ENCODE measurements at places on chromosomes 16 and 17.

DNA sequence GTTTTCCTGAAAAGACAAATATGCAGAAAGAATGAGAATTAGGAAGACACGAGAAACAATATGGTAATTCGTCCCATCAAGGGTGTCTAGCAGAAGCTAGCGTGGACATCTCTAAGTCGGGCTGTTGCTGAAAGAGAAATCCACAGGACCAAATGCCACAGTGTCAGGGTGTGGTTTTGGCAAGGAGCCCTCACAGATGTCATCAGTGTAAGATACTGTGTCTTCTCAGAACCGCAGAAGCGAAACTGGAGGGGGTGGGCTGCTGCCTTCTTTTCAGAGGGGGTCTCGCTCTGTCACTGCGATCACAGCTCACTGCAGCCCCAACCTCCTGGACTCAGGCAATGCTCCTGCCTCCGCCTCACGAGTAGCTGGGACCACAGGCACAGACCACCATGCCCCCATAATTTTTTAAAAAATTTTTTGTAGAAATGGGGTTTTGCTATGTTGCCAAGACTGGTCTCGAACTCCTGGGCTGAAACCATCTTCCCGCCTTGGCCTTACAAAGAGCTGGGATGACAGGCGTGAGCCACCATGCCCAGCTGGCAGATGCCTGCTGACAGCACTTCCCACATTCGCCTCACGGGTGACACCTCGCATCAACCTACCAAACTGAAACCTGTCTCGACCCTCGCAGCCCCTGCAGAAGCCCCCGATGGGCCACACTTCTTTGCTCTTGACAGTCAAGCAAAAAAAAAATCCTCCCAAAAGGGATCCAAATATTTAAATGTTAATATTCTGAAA is 26.2 kb downstream of the TRAP1 start:
- DNase-seq = no peak

DNA sequence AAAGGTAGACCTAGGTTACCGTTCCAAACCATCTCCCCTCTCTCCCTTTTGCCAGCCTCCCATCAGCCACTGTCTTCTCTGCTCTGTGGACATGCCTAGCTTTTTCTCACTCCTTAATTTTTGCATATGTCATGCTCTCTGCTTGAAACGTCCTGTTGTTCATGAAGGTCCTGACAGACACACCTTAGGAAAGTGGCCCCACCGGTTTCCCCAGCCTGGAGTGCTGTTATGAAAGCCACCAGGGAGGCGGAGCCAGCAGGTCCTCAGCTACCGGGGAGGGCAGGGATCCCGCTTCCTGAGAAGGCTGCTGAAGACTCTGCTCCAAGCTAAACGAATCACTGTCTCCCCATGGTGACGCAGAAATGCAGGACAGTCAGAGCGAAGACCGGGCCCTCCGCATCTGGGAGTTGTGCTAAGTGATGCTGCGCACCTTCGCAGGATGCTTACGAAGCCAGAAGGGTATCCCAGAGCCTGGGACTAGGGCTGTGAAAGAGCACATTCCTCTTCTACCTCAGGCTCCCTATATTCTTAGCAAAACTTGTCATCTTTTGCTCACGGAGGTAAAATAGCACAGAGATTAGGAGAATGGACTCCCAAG is 2.3 kb upstream of the SLC16A11 start:
- peak; percentile 72 for DNase-seq

GRCh38 chr16:74679983-74680382 is 13.3 kb upstream of the RFWD3 start:
- DNase-seq = no peak

DNA sequence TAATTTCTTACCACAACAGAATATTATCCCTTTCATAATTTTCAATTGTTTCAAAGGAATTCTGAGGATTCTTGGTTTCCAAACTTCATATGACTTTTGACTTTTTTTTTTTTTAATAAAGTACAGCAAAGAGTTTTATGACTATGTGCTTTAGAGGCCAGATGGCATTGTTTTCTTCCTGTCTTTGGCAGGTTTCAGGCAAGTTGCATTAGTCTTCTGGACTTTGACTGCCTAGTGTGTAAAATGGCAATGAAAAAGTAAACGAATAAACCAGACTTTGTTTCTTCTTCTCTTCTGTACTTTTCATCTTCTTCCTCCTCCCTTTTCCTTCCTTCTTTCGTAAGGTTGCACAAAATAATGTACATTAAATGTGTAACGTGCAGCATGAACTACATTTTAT is 172.6 kb upstream of the RBFOX1 start:
- no peak for DNase-seq

DNA sequence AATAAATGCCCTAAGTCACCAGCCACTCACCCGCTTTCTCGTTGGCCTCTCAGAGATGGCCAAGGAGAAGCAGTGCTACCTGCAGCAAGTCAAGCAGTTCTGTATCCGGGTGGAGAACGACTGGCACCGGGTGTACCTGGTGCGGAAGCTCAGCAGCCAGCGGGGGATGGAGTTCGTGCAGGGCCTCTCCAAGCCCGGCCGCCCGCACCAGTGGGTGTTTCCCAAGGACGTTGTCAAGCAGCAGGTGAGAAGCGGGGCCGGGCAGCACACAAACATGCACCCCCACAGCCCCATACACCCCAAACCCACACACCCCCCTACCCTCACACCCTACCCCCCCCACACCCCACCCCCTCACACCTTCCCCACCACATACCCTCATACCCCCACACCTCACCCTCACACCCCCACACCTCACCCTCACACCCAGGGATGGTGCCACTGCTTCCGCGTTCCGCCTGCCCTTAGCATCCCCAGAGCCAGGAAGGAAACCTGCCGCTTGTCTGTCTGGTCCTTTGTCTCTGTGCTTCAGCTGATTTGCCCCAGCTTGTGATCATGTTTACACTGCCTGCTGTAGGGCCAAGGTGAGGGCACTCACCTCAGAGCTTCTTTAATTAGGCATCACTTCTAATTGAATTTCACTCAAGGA is 41.9 kb upstream of the ENDOV start:
- DNase-seq = no peak

DNA sequence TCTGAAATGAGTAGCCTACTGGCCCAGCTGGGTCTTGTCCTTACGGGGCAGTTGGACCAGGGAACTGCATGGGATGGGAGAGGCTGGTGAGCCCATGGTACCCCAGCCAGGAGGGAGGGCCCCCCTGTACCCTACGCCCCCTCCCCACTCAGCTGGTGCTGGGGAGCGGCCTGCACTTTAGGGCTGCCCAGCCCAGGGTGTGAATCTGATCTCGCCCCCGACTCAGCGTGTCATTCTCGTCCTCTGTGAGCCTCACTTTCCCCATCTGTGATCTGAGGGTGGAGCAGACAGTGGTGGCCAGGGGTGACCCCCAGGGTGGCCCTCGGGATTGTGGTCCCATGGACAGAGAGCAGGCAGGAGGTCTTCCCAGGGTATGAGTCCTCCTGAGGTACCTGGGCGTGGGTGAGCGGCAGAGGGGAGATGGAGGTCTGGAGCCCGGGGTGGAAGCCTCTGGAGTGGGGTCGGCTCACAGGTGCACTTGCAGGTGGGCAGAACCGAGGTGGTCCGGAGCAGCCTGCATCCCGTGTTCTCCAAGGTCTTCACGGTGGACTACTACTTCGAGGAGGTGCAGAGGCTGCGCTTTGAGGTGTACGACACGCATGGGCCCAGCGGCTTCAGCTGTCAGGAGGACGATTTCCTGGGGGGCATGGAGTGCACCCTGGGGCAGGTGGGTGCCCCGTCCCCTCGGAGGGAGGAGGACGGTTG is 1.6 kb downstream of the CPNE7 start:
- no peak for DNase-seq

DNA sequence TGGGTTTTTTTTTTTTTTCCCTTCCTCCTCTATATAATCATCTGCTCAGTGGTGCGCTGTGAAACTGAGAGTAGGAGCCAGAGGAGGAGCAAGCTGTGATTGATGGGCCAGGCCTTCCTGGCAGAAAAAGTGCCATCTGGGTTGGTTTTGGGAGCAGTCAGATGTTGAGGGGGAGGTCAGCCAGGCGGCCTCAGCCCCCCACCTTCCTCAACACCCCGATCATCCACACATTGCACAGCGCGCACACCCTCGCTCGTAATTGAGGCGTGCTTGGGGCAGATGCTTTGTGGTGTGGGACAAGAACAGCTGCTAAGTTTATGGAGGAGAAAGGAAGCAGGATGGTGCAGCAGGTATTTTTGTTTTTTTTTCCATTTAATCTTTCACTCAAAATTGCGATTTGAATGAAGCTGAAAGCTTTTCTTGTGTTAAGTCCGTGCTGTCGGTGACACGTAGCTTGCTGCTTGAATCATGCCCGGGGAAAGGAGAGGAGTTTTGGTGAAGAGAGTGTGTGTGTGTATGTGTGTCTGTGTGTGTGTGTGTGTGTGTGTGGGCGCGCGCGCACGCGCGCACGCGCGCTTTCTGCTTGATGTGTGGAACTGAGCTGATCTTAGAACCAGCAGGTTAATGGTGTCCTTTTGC is 177.4 kb downstream of the RBFOX1 start:
- no peak for DNase-seq

DNA sequence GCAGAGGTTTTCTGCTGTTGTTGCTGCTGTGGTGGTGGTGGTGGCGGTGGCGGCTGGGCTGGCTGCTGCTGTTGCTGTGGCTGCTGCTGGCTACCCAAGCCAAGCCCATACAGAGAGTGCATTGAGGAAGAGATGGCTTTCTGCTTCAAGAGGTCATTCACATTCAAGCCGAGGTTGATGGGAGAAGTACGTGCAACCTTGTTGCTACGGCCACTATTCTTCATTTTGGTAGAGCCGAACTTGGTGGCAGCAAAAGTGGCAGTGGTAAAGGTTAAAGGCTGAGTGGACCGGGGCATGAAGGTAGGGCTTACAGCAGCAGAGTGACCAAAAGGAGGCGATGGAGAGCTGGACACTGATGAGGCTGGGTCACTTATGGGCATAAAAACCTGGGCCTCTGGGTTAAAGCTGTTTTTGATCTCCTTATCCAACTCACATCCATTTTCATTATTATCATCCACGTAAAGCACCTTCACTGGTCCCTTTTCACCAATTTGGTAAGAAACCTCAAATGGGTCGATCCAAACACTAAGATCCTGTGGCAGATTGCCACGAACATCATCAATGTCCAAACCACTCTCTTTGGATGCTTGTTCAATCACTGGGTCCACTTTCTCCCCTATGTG is 2.8 kb downstream of the TOB1 start:
- DNase-seq = peak; percentile 16

- DNase-seq = peak; percentile 2
These were observed at the start of gene TMEM95 for GRCh38 chr17:7355053-7355452. Gene TMEM95 (plus strand): TSS chr17:7355156. CDS start chr17:7355205, 49 bp downstream.

DNA sequence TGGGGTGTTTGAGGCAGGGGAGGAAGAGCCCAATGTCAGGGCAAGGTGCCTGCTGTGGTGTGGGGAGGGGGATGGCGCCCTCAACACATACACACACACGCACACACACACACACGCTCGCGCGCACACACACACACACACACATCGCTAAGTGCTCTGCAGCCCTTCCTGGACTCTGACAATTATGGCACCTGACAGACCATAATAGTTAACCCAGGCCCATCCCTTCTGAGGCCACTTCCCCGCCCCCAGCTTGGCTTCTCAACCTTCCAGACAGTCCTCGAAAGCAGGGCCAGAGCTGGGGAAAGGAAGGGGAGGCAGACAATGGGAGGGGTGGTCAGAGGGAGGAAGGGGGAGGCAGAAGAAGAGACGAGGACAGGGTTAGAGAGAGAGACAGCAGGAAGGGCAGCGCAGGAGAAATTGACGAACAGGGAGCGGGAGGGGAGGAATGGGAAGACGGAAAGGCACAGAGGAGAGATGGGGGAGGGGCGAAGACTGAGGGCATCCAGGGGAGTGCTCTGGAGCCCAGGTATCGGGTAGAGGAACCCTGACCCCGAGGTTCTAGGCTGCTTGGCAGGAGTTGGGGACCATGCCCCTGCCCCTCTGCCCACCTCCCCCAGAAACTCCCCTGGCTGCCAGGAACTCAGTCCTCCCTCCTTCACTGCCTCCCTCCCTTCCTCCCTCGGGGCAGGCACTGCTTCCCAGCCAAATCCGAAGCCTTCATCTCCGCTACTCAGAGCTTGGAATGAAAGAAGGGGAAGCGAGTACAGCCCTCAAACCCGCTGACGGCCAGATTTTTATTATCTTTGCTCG is 4.0 kb downstream of the SRCIN1 start:
- DNase-seq = no peak

GRCh38 chr17:61087024-61087423 is 312.6 kb upstream of the TBX2 start:
- no peak for DNase-seq

DNA sequence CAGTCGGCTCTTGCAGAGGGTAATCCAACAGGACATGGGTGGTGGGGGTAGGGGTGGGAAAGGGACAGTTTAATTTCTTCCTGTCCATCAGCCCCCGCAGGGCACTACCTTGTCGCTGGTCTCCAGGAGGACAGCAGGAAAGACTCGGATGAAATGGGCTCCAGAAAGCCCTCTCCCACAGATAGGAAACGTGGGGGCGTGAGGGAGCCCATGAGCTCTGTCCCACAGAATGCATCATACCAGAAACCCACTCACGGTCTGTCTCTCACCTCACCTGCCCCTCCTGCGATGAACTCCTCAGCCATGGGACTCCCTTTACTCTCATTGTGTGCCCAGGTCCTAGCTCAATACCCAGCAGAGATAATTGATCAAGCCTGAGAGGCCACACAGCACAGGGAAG is 240.1 kb downstream of the GSG1L start:
- no peak for DNase-seq

- no peak for DNase-seq
These were observed 16.6 kb downstream of the DNAH3 start for GRCh38 chr16:21134053-21134452.
